ENCODE measurements at places on chromosomes 6 and 20.
A peak's percentile ranks its signal among the peaks of the same experiment; 100 is the strongest.

DNA sequence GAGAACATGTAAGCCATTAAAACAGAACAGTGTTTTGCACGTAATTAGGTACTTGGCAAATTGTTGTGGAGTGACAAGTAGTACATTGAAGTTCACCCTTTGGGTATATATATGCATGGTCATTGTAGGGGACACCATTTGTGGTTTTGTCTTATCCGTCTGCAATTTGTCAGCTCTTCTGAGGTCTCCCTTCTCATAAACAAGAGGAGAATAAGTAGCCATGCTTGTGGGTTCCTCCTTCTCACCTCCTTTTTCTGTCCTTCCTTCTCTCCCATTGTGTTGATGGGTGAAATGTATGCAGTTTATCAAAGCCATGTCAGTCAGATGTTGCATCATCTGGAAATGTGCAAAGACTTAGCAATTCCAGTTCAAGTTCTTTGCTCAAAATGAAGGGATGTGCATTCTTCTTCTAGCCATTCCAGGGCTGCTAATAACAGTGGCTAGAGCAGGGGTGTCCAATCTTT, 70.9 kb downstream of the QKI start:
- no peak for DNase-seq

DNA sequence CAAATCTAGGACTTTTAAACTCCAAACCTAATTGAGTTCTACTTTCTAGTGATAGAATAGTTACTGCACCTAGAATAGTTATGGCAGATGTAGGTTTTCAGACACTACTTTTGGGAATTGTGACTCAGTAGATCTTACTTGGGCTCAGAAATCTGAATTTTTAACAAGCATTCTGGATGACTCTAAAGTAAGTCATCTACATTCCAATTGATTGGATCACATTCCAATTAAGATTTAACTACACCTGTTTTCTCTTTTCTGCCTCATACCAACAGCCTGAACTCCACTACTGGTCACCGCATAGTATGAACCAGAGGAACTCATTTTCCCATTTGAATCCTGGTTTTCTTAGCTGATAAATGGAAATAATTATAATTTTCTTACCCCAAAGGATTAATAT, 49.5 kb upstream of the TFAP2D start:
- DNase-seq, result no peak

DNA sequence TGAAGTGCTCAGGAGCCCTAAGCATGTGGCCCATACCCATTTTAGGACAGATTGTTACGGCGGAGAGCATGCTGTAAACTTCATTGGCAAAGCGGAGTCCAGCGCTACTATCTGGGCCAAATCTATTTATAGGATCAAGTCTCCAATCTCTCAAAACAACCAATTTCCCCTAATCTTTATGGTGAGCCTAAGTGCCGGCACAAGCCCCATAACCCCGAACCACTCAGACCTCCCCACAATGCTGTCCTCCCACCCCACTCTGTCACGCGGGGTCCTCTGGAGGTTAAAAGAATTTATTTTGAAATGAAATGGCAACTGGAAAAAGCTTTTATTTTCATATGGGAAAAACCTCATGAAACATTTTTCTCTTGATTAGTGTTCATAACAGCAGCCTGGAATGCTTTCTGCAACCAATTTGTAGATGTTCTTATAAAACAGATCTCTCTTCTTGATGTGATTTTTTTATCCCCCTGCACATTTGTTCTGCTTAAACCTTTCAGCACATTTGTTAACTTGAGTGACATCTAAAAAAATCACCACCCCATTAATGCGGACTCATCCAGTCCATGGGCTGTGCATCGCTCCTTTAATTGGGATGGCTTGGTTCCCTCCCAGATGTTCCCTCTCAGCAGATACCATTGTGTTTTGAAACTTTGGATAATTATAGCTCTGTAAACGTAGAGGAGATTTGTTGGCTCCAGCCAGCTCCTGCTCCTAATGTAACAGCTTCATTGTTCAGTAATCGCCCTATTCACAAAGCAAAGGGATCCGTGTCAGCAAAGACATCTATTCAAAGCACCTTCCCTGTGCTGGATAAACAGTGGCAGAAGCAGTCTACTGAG, 323.6 kb downstream of the CD83 start:
- DNase-seq, result peak; percentile 65

GRCh38 chr6:148727104-148727503, 19.7 kb upstream of the UST start:
- DNase-seq, result no peak

DNA sequence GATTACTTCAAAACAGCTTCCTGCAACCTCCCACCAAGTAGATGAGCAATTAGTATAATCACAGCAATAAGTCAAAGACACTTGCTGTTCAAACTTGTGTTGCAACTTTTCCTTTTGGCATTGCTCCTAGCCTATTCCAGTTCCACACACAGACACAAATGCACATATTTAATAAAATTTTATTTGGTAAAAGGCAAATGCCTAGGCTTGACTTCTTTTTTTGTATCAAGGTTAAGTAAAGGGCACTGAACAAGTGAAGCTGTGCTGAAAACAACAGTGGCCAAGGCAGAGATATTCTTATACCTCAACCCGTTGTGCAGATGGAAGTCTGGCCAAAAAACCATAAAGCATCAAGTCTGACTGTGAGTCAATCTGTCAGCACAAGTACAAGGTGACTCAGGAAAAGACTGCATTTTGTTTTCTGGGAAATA, 708.4 kb upstream of the CITED2 start:
- no peak for DNase-seq

DNA sequence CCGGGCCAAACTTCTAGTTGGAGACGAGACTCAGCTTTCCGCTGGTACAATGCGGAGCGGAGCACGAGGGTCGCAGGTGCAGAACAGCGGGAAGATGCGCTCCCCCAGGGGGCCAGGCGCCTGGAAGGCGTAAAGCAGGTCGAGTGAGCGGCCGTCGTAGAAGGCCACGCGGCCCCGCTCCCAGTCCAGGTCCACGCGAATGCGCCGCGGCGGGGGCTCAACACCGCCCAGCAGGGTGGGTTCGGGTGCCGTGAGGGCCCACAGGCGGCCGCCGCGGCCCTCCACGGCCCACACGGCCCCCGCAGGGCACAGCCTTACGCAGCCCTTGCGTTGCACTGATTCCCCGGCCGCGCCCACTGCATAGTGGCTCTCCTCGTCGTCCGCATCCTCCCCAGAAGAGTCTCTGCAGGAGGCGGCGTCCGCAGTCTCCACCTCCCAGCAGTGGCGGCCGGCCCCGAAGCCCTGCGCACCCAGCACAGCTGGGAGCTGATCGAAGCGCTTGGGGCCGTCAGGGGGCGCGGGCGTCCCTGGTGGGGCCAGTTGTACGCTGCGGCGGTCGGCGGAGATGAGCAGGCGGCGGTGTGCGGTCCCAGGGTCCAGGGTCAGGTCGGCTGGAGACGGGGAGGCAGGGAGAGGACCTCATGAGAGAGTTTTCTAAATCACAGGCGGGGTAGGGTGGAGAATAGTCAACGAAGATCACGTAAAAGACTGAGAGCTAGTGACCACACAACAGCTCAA, 4.3 kb downstream of the PPP1R11 start:
- no peak for DNase-seq

GRCh38 chr20:40241596-40242343, 447.3 kb downstream of the MAFB start:
- no peak for DNase-seq

DNA sequence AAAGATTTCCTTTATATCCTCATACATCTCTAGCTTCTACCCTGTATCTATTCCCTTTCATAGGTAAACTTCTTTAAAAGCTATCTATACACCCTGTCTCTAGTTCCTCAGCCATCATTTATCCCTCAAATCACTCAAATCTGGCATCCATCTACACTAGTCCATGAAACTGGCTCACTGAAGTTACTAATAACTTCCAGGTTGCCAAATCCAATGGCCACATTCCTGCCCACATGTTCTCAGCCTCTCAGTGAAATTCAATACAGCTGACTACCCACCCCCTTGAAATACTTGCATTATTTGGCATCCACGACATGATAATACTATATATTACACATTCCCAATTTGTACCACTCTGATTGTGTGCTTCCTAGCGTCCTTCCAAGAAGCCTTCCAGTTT, 8.7 kb downstream of the REPS1 start:
- no peak for DNase-seq

- DNase-seq, result no peak
These were observed 30.6 kb downstream of the ELMO2 start for GRCh38 chr20:46375771-46376170.

- no peak for DNase-seq
These were observed 673.3 kb downstream of the KIF16B start for GRCh38 chr20:15899967-15900366.

DNA sequence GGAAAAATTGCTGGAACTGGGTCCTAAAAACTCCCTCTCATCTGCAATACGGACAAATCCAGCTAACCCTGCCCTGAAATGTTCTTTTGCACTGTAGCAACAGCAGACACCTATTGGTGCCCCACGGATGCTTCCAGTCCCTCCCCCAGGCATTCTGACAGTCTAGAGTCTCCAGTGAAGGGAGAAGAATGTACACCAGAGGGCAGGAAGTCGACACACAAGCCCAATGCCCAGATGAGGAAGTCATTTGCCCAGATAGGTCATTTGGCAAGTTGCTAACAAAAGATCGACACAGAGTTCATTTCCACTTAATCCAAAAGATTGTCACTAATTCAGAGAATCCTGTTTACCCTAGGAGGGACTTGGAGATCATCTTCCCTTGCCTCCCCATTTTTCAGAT, 293.0 kb upstream of the PRDM1 start:
- DNase-seq, result no peak

- no peak for DNase-seq
These were observed 251.1 kb downstream of the PTPRT start for GRCh38 chr20:42938441-42939205.

- DNase-seq, result no peak
These were observed 475.7 kb downstream of the CD83 start for GRCh38 chr6:14593286-14593685.

GRCh38 chr6:53290537-53291510, 57.9 kb downstream of the ELOVL5 start:
- no peak for DNase-seq

GRCh38 chr20:12072954-12073264, 155.2 kb downstream of the BTBD3 start:
- DNase-seq, result no peak

GRCh38 chr6:53544217-53544469, 758 bp downstream of the GCLC start:
- DNase-seq, result no peak

- DNase-seq, result no peak
These were observed 90.9 kb upstream of the GCM1 start for GRCh38 chr6:53239526-53239925.

GRCh38 chr20:35297155-35297554, 4.9 kb upstream of the FAM83C start:
- no peak for DNase-seq

DNA sequence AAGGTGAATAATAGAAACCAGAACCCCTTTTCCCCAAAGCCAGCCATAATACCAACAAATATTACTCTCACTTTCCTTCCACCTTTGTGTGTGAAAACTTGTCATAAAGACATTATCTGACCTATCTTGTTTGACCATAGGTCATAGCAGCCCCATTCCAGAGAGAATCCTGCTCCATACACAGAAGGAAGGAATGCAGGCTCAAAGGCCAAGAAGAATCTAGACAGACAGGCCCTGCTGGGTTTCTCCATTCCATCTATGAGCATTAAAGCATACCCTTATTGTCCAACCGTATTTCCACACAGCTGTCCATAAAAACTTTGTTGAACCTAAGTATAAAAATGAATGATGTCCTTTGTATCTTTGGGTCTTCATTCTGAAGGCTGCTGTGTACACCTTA, 40.7 kb upstream of the KCNK5 start:
- DNase-seq, result no peak

DNA sequence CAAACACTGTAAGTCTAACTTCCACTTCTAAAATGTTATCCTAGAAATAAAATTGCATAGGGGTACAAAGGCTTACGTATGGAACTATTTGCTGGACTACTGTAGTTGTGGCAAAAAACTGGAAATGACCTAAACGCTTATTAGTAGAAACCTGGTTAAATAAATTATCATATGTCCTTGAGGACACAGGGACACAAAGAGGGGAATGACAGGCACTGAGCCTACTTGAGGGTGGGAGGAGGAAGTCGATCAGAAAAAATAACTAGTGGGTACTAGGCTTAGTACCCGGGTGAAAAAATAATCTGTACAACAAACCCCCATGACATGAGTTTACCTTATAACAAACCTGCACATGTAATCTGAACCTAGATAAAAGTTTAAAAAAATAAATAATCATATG, 28.4 kb downstream of the BCAS1 start:
- no peak for DNase-seq

GRCh38 chr20:16621435-16622141, 48.3 kb upstream of the KIF16B start:
- no peak for DNase-seq

GRCh38 chr6:32167154-32167760, 2.9 kb downstream of the EGFL8 start:
- no peak for DNase-seq

All from NCI-H345 (cell line).